ENCODE measurements at places on chromosomes 11 and 22. TPM values are rescaled to one million over a fixed set of nuclear protein-coding genes. Genes with fewer than 3 reads are reported as not detected.

GRCh38 chr22:48489551-48490499 is 1337.8 kb downstream of the BRD1 start:
- H3K27ac ChIP-seq: no peak overlapping the region
- peak overlapping the region; percentile 50 for H3K4me3 ChIP-seq
- H3K4me1 ChIP-seq: peaks cover 5% of the 10 kb centered on the region
- DNase-seq: no peak

GRCh38 chr11:788009-788640 is 1.8 kb downstream of the CEND1 start:
- H3K36me3 ChIP-seq: peaks cover 14% of the 10 kb centered on the region
- H3K4me1 ChIP-seq: peaks cover 6% of the 10 kb centered on the region
- no peak overlapping the region for H3K27ac ChIP-seq
- H3K4me3 ChIP-seq: no peak overlapping the region
- no peak for DNase-seq

DNA sequence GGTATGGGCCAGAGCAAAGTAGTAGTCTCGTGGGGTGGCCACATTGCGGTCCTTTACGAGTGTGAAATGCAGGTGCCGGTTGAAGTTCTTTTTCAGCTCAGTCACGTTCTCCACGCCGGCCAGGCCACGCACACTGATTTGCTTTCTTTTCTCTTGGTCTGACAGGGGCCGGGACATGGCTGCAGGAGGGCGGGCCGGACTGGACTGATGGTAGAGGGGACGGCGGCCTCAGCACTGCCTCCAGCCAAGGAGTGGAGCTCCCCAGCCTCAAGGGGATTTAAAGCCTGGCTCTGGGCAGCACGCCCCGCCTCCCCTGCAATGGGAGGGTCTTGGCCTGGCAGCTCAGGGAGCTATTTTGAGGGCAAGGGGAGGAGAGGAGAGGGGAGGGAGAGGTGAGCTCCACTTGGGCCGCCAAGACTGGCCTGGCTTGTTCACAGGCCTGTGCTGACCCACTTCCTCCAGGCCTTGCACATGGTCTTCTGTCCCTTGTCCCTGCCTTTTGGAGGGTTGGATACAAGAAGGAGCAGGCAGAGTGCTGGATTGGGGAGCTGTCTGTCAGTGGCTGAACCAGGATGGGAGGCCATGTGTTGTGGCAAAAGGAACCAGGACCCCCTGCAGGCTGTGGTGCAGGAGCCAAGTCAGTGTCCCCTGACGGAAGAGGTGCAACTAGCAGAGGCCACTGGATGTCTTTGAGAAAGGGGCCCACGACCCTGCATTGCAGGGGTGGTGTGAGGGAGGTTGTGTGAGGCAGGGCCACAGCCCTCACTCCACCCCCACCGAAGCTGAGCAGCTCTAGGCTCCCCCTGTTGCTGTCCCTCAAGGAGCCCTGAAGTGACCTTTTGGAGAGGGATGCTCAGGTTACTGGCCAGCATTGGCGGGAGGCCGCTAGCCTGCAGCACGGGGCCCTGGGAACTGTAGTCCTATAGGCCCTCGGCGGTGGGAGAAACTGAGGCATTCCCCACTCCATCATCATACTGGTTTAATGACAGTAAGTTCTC is at the start of gene PYGM:
Gene PYGM (minus strand): TSS at position 253 of the 998 bp plus-strand sequence. CDS start 76 bp downstream, at position 177.
- peaks cover 32% of the 10 kb centered on the region for H3K36me3 ChIP-seq
- H3K4me3 ChIP-seq: peak within 1 kb of the TSS; percentile 21
- no peak for DNase-seq
- H3K27ac ChIP-seq: peak within 1 kb of the TSS; percentile 53
- H3K27me3 ChIP-seq: no peaks in the 10 kb centered on the region

The SCN3B gene
- 3.2 TPM for total RNA-seq

DNA sequence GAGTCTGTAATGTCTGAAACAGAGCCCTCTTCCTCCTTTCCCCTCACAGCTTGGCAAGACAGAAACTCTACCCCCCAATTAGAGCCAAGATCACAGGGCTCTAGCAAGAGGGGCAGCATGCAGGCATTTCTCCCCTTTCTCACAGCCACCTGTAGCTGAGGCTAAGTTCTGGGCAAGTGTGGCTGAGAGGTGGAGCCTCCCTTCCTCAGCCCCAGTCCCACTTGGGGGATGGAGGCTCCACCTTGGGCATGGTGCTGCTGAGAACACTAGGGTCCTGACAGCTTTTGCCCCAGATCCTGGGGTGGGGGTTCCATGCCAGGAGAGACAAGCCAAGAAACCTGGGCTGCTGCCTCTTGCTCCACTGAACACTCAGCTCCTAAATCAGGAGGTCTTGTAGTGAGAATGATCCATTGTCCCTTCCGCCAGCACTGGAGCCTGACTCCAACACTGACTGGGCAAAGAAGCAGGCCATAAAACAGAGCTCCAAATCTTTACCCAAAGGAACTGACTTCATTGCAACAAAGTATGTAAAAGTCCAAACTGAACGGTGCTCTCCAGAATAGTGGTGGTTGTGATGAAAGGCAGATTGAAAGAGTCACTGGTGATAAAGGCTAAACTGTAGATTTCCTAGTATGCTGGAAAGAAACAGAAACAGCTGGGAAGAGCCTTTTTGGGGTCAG is 25.6 kb downstream of the NARS2 start:
- H3K4me1 ChIP-seq: no peaks in the 10 kb centered on the region
- H3K27ac ChIP-seq: no peak overlapping the region

The HBG2 gene
- 0.89 TPM for total RNA-seq

The CSRP3 gene
- not detected for total RNA-seq

DNA sequence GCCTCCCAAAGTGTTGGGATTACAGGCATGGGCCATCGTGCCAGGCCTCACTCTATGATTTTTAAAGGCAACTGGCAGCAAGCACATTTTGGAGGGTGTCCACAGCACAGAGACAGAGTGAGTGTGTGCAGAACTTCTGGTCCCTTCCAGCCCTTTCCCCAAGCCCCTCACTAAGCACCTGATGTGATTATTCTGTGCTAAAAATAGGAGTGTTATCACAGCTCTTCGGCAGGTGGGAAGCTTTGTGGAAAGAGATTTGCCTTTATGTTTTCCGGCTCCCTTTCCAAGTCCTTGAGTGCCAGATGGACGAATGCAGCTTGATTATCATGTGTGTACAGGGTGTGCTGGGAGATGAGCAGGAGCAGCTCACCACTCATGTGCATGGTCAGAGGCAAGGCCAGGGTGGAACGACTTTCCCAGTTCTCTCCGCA is 310.8 kb downstream of the DDX10 start:
- H3K4me3 ChIP-seq: no peak overlapping the region
- DNase-seq: no peak
- H3K27ac ChIP-seq: no peak overlapping the region
- H3K4me1 ChIP-seq: no peaks in the 10 kb centered on the region

DNA sequence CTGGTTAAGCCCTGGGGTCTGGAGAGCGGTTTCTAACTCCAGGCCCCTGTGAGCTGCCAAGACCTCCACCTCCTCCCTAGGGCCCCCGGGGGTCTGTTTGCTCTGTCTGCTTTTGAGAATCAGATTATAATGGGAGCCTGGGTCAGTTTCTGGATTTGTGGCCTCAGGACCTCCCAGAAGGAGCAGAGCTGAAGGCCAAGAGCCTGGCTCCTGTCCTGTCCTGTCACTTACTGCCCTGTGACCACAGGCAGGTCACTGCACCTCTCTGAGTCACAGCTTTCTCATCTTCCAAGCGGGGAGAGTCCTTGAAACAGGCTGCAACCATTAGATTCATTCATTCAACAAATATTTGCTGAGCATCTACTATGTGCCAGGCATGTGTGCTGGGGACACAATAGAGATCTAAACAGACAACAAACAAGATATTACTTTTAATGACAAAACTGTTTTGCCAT is 87.3 kb upstream of the FGF3 start:
- no peak for DNase-seq
- H3K36me3 ChIP-seq: no peaks in the 10 kb centered on the region
- H3K4me1 ChIP-seq: no peaks in the 10 kb centered on the region
- no peak overlapping the region for H3K27ac ChIP-seq
- H3K27me3 ChIP-seq: peaks cover 39% of the 10 kb centered on the region

The EXPH5 gene
- 34.9 TPM for total RNA-seq

DNA sequence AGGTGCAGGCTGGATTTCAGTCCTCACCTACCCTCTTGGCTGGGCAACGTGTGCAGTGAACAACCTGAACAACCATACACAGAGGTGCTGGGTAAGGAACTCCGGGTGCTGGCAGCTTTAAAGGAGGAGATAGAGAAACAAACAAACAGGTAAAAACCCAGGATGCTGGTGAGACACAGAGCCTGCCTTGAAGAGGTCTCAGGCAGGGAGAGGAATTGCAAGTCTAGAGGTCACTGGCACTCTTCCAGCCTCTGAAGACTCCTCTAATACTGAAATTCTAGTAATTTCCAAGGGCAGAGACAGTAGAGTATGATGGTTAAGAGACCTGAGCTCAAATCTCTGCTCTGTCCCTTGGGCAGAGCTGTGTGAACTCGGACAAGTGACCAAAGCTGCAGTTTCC is 192.5 kb downstream of the CEP164 start:
- no peak overlapping the region for H3K4me3 ChIP-seq
- H3K27ac ChIP-seq: peak overlapping the region; percentile 41

GRCh38 chr11:61011229-61011870 is 39.9 kb downstream of the CD6 start:
- peaks cover 27% of the 10 kb centered on the region for H3K27me3 ChIP-seq
- no peak overlapping the region for H3K4me3 ChIP-seq
- peaks cover 19% of the 10 kb centered on the region for H3K4me1 ChIP-seq
- no peaks in the 10 kb centered on the region for H3K36me3 ChIP-seq
- no peak for DNase-seq
- H3K27ac ChIP-seq: no peak overlapping the region

The OVCH2 gene
- 7.4 TPM for total RNA-seq

GRCh38 chr11:111395081-111395480 is 16.0 kb upstream of the POU2AF1 start:
- H3K4me1 ChIP-seq: no peaks in the 10 kb centered on the region
- no peaks in the 10 kb centered on the region for H3K27me3 ChIP-seq
- no peak for DNase-seq
- H3K4me3 ChIP-seq: no peak overlapping the region
- no peaks in the 10 kb centered on the region for H3K36me3 ChIP-seq
- H3K27ac ChIP-seq: no peak overlapping the region

The SMTNL1 gene
- not detected for total RNA-seq

GRCh38 chr11:60905551-60906113 is 753 bp downstream of the PRPF19 start:
- peaks cover 30% of the 10 kb centered on the region for H3K4me1 ChIP-seq
- peaks cover 35% of the 10 kb centered on the region for H3K36me3 ChIP-seq
- peak overlapping the region; percentile 96 for H3K4me3 ChIP-seq
- peak overlapping the region; percentile 91 for H3K27ac ChIP-seq
- no peak for DNase-seq

The RIMBP3C gene
- total RNA-seq: 0.47 TPM

DNA sequence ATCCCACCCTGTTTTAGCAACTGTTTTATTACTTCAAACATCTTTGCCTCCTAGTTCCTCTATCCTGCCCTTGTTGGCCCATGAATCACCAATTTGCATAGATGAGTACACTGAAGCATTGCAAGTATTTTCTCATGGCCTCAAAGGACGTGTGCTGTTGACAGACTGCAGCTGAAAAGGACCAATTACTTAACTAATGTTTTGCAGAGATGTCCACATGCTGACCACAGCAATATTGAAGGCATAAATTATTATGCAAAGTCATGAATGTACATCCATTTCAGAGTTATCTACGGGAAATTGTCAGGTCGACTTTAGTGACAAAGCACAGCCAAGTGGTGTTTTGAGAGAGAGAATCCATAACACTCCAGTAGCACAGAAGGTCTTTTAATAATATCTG is 64.8 kb downstream of the CADM1 start:
- DNase-seq: no peak
- no peaks in the 10 kb centered on the region for H3K27me3 ChIP-seq
- no peak overlapping the region for H3K27ac ChIP-seq
- H3K36me3 ChIP-seq: no peaks in the 10 kb centered on the region

DNA sequence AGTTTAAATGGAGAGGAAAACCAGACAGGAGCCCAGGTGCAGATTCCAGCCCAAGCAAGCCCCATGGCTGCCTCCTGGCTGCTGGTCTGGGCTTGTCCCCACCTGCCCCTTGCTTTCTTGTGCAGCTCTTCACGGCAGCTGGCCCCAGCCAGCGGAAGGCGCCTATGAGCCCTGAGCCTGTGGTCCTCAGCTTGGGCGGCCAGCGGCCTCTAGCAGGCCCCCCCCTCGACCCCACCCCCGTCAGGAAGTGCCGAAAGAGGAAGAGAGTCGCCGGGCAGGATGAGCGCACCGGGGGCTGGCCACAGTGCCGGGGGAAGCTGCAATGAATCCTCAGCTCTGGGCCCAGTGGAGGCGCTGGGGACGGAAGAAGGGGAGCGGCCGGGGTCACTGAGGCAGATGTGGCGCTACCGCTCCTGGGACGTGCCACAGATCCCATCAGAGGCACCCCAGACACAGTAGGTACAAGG is 2.1 kb upstream of the DGKZ start:
- peak overlapping the region; percentile 64 for H3K4me3 ChIP-seq
- H3K27me3 ChIP-seq: no peaks in the 10 kb centered on the region
- peak; percentile 84 for DNase-seq
- H3K27ac ChIP-seq: peak overlapping the region; percentile 88
- no peaks in the 10 kb centered on the region for H3K36me3 ChIP-seq
- H3K4me1 ChIP-seq: peaks cover 78% of the 10 kb centered on the region

- no peak overlapping the region for H3K4me3 ChIP-seq
- no peak for DNase-seq
- no peaks in the 10 kb centered on the region for H3K27me3 ChIP-seq
- peaks cover 59% of the 10 kb centered on the region for H3K36me3 ChIP-seq
- peaks cover 32% of the 10 kb centered on the region for H3K4me1 ChIP-seq
Measured at GRCh38 chr22:49803134-49803533, 24.5 kb downstream of the BRD1 start.

The RFPL2 gene
- not detected for total RNA-seq

DNA sequence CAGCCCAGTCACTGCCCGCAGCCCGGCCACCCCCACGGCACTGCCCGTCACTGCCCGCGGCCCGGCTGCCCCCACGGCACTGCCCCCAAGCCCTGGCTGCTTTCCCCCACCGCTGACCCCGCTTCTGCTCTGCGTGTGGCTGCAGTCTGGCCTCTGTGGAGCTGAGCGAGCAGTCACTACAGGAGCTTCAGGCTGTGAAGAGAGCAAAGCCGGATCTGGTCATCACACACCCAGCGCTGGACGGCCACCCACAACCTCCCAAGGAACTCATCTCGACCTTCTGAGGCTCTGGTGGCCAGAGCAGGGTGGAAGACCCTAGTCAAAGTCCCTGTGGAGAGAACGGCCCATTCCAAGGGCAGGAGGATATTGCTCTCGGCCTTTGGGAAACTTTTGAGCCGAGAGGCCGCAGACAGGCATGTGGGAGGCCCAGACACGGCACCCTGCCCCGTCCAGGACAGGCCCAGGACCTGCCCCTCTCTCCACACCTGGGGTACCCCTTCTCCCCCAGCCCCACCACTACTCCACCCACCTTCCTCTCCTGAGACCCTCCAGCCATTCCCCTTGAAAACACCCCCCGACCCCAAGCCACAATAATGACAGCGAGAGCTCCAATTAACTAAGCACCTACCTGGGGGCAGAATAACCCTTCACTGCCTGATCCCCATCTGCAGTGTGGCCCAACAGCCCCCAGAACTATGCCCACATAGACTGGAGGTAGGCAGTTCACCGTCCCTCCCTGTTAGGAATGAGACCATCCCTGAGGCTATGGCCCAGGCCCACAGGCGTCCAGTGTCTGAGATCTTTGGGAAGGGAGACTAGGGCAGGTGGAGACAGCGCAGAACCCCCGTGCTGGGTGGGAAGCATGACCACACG is 3.7 kb upstream of the PGGHG start:
- H3K36me3 ChIP-seq: no peaks in the 10 kb centered on the region
- H3K27ac ChIP-seq: no peak overlapping the region
- H3K4me1 ChIP-seq: peaks cover 36% of the 10 kb centered on the region

All from lower lobe of right lung (tissue), 2 donors.